Right renal pelvis (tissue), 4 donors: ENCODE measurements at places on chromosomes 4 and X. TPM values are rescaled to one million over a fixed set of nuclear protein-coding genes. Genes with fewer than 3 reads are reported as not detected.

The ZNF81 gene
- polyA plus RNA-seq: 7.2 TPM

The TLR6 gene
- 0.44 TPM for polyA plus RNA-seq

The TMEM154 gene
- polyA plus RNA-seq: 2.9 TPM

The ASB12 gene
- polyA plus RNA-seq: 0.55 TPM

The MAP3K15 gene
- polyA plus RNA-seq: 4.9 TPM

GRCh38 chr4:82918091-82918490 lies 17.6 kb downstream of the THAP9 start:
- DNase-seq: no peak

DNA sequence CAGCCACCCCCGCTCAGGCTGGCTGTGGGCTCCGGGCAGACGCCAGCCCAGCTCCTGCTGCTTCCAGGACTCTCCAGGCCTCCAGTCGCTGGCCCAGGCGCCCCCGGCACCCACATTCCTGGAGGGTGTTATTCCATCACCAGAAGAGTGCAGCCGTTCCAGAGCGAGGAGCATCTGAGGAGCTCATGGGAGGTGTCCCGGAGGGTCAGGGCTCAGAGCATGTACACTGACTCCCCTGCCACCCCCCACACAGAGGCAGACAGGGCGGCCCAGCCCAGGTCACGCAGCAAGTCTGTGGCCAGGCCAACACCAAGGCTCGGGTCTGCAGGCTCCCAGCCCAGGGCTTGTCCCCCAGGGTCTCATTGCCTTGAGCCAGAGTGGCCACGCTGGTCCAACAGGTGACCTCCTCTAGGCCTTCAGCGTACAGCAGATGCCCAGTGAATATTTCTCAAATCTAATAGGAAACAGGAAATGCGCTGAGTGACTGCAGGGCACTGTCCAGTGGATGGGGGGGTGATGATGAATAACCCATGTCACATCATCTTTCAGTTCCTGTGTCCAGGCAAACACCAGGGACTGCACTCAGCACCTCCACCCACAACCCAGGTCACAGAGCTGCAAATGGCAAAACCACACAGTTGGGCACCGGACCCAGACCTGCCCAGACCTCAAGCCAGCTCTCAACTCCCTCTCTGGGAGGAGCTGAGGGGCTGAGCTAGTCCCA lies 37.2 kb downstream of the ABLIM2 start:
- DNase-seq: no peak

GRCh38 chr4:76585897-76586360 lies 150.9 kb downstream of the SHROOM3 start:
- peak; percentile 79 for DNase-seq

- no peak for DNase-seq
Observed at GRCh38 chrX:82748906-82749505, 759.1 kb upstream of the POU3F4 start.

- DNase-seq: no peak
Observed at GRCh38 chrX:136635235-136635634, 12.7 kb upstream of the CD40LG start.

DNA sequence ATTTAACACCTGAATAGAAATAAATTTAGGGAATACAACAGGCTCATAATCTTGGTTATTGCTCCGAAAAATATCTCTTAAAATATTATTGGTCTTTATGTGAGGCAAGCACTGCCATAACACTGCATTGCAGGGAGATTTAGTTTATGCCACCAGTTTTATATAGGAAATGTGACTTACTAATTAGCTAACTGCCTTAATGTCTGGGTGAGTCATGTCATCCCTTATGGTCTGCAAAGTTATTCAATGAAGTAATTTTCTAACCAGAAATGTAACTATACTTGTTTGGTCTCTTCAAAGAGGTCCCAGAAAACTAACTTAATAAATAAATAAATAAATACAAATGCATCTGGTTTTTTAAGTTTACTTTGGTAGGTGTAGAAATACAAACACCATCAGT lies 597.2 kb downstream of the GALNTL6 start:
- DNase-seq: no peak

- no peak for DNase-seq
Observed at GRCh38 chrX:138964501-138964900, 253.0 kb upstream of the FGF13 start.

GRCh38 chr4:74608151-74608949 lies 163.4 kb downstream of the AREG start:
- no peak for DNase-seq

- DNase-seq: no peak
Observed at GRCh38 chr4:135354876-135355275, 1153.3 kb upstream of the PABPC4L start.

GRCh38 chrX:108584617-108585211 lies 145.1 kb downstream of the COL4A5 start:
- no peak for DNase-seq
